Right forelimb (tissue), 1 donor: ENCODE measurements at places on chromosomes 1 and 21.

DNA sequence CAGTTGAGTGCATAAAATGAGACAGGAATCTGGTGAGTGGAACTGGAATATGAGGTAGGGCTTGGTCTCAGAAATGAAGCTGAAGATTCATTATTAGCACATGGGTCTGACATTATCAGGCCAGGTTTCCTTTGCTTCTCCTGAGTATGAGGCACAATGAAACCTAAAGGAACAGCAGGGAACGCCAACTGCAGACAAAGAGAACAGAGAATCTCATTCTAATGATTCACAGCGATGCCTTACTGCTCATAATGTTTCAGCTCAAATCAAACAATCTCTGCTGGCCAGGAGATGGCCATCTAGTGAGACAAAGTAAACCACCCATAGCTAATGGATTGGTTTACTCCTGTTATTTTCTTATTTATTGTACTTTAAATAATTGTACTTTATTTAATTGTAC is 133.5 kb downstream of the C1orf21 start:
- DNase-seq, result no peak

DNA sequence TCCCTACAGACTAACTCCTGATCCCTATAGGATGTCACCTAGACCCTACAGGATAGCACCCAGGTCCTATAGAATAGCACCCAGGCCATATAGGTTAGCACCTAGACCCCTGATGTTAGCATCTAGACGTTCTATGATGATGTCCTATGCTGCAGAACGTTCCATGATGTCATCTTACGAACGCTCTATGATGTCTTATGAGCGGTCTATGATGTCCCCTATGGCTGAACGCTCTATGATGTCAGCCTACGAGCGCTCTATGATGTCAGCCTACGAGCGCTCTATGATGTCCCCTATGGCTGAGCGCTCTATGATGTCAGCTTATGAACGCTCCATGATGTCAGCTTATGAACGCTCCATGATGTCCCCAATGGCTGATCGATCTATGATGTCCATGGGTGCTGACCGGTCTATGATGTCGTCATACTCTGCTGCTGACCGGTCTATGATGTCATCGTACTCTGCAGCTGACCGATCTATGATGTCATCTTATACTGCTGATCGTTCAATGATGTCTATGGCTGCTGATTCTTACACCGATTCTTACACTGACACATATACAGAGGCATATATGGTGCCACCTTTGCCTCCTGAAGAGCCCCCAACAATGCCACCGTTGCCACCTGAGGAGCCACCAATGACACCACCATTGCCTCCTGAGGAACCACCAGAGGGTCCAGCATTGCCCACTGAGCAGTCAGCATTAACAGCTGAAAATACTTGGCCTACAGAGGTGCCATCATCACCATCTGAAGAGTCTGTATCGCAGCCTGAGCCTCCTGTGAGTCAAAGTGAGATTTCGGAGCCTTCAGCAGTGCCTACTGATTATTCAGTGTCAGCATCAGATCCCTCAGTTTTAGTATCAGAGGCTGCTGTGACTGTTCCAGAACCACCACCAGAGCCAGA is 9.5 kb downstream of the SON start:
- no peak for DNase-seq

- peak; percentile 77 for DNase-seq
These were observed 245.2 kb downstream of the TRABD2B start for GRCh38 chr1:47751996-47752451.

DNA sequence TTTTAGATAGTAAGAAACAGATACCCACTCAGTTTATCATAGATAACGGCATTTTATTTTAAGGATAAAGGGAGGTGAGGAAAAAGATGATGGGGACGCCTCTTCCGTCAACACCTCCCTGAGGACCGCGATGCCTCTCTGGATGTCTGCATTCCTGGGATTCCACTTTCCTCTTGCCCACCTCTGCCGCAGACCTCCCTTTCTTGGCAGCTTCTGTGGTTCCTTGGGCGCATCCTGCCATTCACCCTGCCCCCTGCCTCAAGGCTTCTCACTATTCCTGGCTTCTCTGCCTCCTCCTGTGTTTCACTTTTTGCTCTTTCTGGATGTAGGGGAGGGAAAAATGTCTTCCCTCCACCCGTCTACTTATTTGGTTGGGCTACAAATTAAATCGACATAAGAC is 19.9 kb downstream of the HUNK start:
- no peak for DNase-seq

GRCh38 chr1:165476776-165477175 is 31.9 kb upstream of the RXRG start:
- DNase-seq, result no peak

- DNase-seq, result no peak
These were observed 2.2 kb downstream of the MIGA1 start for GRCh38 chr1:77781683-77782082.

DNA sequence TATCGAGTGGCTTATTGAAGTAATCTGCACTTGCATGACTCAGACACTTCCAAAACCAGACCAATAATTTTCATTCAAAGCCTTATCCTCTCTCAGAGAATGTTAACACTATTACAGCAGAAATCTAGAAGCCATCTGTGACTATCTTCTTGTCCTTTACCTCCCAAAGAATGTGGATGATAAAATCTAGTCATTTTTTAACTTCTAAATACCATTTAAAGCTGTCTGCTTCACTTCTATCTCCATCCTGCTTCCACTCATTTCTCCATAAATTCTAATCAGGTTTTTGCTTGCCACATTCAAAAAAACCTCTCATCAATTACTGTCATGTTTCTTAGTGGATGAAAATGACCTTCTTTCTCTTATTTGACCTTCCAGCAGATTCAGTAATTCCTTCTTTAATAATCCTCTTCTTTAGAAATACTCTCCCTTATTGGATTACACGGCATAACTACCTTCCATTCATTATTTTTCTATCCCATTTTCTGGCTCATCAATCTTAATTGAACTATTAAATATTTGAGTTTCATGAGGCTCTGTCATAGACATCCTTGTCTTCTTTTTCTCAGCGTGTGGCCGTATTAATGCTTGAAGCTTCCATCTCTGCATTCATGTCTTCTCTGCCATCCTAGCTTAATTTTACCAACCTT is 1999.4 kb downstream of the MRPL39 start:
- no peak for DNase-seq

DNA sequence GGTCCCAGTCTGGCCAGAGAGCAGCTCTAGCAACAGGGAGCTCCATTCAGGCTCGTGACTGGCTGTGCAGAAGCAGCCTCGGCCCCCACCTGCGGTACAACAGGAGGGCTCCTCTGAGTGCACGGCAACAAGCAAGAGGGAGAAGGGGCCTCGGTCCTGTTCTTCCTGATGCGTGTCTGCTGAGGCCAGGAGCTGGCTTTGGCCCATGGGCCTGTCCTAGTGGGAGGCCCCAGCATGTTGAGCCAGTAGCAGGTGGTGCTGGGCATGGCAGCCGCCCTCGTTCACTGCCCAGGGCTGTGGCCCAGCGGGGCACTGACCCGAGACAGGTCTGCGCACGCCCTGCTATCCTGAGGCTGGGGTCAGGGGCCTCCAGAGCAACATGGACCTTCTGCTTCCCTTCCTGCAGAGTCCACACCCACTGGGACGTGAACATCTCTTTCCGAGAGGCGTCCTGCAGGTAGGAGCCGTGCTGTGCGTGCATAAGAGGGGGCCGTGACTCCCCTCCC is 7.0 kb downstream of the SAMD11 start:
- DNase-seq, result no peak

- no peak for DNase-seq
These were observed 1317.7 kb downstream of the MRPL39 start for GRCh38 chr21:24289539-24289938.

DNA sequence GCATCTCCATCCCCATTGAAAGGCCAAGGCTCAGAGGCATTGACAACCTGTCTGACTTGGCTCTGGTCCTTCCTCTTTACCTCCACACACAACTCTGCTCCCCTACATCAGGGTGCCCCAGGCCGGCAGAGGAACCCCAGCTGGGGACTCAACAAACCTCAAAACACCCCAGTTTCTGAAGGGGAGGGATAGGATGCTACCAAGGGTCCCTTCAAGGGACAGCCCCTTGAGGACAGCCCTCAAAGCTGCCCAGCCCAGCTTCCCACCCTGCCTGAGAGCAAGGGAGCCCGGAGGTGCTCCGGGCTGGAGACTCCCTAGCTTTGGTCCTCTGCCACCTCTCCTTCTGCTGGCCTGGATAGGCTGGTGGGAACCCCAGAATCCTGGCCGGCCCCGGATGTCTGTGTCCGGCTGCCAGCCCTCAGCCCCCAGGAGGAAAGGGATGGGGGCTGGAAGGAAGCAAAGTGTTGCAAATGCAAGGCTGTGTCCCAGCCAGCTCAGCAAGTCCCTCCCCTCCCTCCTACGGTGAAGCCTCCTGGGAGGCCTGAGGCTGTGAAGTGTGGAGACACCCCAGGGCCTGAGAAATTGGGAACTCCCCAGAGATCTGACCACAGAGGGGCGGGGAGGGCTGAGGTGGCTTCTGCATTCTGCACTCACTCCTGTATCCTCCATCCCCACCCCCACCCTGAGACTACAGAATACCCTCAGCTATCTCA is 1.1 kb upstream of the MARCKSL1 start:
- no peak for DNase-seq

GRCh38 chr1:231124746-231125145 is 37.1 kb upstream of the TRIM67 start:
- DNase-seq, result no peak

DNA sequence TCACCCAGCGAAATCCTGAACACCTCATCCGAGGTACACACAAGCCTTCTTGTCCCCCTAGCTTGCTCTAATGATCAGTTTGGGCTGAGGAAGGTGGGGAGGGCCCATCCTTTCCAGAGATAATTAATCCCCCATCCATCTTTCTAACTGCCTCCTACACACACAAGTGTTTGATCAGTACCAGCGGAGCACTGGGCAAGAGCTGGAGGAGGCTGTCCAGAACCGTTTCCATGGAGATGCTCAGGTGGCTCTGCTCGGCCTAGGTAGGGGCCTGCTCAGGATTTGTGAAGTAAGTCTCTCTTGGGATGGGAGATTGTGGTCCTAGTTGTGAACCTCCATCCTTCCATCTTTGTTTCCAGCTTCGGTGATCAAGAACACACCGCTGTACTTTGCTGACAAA is 5.8 kb downstream of the ANXA9 start:
- no peak for DNase-seq

- DNase-seq, result no peak
These were observed 3.9 kb downstream of the PLA2G2D start for GRCh38 chr1:20115479-20115878.

- DNase-seq, result no peak
These were observed 64.3 kb downstream of the OPTC start for GRCh38 chr1:203558064-203558760.

- no peak for DNase-seq
These were observed 50.8 kb downstream of the SRRM1 start for GRCh38 chr1:24693827-24694379.

DNA sequence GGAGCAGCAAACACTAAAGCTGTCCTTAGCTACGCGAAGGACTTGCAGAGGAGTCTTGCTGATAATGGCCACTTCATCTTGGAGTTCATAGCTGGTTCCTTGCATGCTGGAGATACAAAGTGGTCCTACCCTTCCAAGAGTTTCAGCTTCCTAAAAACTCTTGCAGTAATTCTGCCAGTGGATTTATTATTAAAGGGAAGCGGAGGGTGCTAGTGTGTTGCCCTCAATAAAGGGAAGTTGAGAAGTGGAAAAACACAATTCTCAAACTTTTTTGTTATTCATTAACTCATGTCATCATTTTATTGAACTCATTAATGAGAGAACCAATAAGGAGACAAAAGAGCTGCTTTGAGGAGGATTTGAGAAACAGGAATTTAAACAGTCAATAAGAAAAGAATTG is 6.5 kb upstream of the HAPLN2 start:
- no peak for DNase-seq

GRCh38 chr1:107991371-107992066 is 26.5 kb upstream of the VAV3 start:
- no peak for DNase-seq

- peak; percentile 85 for DNase-seq
These were observed 10.0 kb downstream of the YBEY start for GRCh38 chr21:46295996-46296752.

- no peak for DNase-seq
These were observed 105.5 kb downstream of the TOMM20 start for GRCh38 chr1:235022981-235023710.

- DNase-seq, result no peak
These were observed 42.0 kb downstream of the GNG12 start for GRCh38 chr1:67791261-67791660.

GRCh38 chr1:8133657-8134430 is 107.7 kb upstream of the ERRFI1 start:
- DNase-seq, result peak; percentile 70

DNA sequence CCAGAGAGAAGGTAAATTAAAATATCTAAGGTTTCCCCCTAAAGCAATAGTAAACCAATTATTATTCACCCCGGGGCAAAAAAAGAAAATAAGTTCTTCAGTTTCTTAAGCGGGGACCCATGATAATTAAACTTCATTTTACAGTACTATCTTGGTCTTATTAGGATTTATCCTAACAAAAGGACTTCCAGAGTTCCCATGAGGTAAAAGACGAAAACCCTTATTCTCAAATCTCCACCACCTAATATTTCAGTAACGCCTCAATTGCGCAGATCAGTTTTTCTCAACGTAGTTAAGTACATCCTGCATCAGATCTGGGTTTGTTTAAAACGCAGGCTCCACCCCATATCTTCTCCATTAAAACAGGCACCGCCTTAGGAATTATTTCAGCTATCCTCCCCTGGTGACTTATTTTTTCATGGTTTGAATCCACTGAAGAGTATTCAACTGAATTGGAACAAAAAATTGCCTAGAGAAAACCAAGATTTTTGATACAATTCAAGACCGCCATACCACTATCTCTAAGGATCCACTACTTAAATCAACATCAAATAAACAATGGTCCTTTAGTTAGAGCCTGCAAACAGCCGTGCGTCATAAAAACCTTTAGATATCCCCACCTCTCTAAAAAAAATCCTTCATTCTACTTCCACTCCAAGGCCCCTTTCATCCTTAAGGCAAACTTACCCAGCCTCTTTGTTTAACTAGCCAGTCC is 1.7 kb downstream of the MCL1 start:
- DNase-seq, result no peak

DNA sequence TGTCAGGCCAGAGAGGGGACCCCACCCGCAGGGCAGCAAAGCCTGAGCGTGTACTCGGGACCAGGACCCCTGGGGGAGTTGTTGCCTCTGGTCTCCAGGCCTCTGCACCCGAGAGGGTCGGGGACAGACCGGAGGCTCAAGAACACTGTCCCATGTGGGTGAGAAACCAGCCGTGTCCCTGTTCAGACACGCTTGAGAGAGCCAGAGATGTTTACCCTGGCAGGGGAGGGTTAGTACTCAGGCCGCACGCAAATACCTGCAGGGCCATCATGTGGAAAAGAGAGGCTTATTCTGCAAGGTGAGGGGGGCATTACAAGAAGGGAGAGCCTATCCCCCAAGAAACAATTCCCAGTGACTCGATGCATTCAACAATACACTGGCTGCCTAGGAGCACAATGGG is 74.0 kb upstream of the ARHGEF16 start:
- no peak for DNase-seq

- DNase-seq, result no peak
These were observed 41.4 kb upstream of the ACOT11 start for GRCh38 chr1:54506594-54506993.

DNA sequence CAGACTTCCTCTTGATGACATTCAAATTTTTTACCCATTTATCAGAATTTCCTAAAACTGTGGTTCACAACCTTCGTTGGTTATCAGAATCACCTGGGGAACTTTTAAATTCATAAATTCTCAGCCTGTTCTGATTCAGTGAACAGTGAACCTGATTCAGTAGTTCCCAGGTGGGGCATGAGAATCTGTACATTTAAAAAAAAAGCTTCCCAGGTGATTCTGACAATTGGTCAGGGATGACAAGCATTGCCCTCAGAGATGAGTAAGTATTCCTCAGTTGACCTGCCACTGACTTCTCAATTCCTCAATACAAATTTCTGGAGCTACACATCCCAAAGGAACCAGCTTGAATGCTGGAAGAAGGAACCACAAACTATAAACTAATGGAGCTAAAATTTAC is 23.5 kb upstream of the CR2 start:
- no peak for DNase-seq
